ENCODE measurements at places on chromosomes 7 and 10. TPM values are rescaled to one million over a fixed set of nuclear protein-coding genes. Genes with fewer than 3 reads are reported as not detected.

GRCh38 chr7:98334081-98334480 is 52.6 kb downstream of the BRI3 start:
- no peak overlapping the region for H3K4me3 ChIP-seq
- no peaks in the 10 kb centered on the region for H3K4me1 ChIP-seq
- H3K36me3 ChIP-seq, result no peaks in the 10 kb centered on the region
- no peaks in the 10 kb centered on the region for H3K27me3 ChIP-seq

- no peaks in the 10 kb centered on the region for H3K36me3 ChIP-seq
- H3K4me3 ChIP-seq, result no peak overlapping the region
- H3K27me3 ChIP-seq, result no peaks in the 10 kb centered on the region
- no peaks in the 10 kb centered on the region for H3K4me1 ChIP-seq
- no peak for DNase-seq
These were observed 67.4 kb downstream of the FOXP2 start for GRCh38 chr7:114481999-114482398.

- H3K4me1 ChIP-seq, result no peaks in the 10 kb centered on the region
- H3K27ac ChIP-seq, result no peak overlapping the region
- no peaks in the 10 kb centered on the region for H3K27me3 ChIP-seq
- DNase-seq, result no peak
- no peak overlapping the region for H3K4me3 ChIP-seq
These were observed 115.9 kb downstream of the MALRD1 start for GRCh38 chr10:19164461-19164860.

- H3K4me3 ChIP-seq, result no peak overlapping the region
- H3K4me1 ChIP-seq, result no peaks in the 10 kb centered on the region
- no peak overlapping the region for H3K27ac ChIP-seq
- no peaks in the 10 kb centered on the region for H3K36me3 ChIP-seq
These were observed 247.6 kb downstream of the CCDC7 start for GRCh38 chr10:32693441-32693979.

- no peaks in the 10 kb centered on the region for H3K36me3 ChIP-seq
- no peaks in the 10 kb centered on the region for H3K4me1 ChIP-seq
- no peaks in the 10 kb centered on the region for H3K27me3 ChIP-seq
- H3K4me3 ChIP-seq, result no peak overlapping the region
- H3K27ac ChIP-seq, result no peak overlapping the region
- no peak for DNase-seq
These were observed 20.0 kb downstream of the SMKR1 start for GRCh38 chr7:129522088-129522970.

DNA sequence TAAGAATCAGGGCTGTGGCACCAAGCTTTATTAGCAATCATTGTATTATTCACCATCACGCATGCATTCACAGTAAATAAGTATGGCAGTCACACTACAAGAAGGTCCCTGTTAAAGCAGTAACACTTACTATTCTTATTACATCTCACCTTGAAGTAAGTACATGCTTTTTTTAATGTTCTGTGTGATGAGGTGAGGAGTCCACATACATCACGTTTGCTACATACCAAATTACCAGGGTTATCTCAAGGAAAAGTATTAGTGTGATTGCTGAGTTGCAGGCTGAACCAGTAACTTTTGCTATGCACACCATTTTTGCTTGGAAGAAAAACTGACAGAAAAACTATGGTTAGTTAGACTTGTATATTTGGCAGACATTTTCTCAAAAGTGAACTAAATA is 24.7 kb downstream of the CPA1 start:
- H3K4me3 ChIP-seq, result no peak overlapping the region
- no peak overlapping the region for H3K27ac ChIP-seq
- DNase-seq, result no peak
- H3K27me3 ChIP-seq, result no peaks in the 10 kb centered on the region

DNA sequence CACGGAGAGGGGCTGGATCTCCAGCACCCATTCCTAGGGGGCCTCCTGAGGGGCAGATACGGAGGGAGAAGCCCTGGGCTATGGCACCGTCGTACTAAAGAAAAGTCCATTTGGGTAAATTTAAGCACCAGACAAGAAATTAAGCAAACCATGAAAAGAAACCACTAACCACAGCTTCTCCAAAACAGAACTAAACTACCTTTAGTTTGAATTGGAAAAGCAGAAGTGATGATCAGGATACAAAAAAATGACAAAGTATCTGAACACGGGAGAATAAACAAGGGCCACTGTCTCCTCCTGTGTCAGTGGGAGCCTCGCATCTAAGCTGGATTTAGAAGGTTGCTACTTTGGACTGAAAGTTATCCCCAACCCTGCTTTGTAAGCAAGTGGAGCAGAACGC is 69.1 kb downstream of the DIP2C start:
- H3K27ac ChIP-seq, result peak overlapping the region; percentile 19
- no peak overlapping the region for H3K4me3 ChIP-seq
- peaks cover 88% of the 10 kb centered on the region for H3K4me1 ChIP-seq
- no peak for DNase-seq
- H3K27me3 ChIP-seq, result no peaks in the 10 kb centered on the region

DNA sequence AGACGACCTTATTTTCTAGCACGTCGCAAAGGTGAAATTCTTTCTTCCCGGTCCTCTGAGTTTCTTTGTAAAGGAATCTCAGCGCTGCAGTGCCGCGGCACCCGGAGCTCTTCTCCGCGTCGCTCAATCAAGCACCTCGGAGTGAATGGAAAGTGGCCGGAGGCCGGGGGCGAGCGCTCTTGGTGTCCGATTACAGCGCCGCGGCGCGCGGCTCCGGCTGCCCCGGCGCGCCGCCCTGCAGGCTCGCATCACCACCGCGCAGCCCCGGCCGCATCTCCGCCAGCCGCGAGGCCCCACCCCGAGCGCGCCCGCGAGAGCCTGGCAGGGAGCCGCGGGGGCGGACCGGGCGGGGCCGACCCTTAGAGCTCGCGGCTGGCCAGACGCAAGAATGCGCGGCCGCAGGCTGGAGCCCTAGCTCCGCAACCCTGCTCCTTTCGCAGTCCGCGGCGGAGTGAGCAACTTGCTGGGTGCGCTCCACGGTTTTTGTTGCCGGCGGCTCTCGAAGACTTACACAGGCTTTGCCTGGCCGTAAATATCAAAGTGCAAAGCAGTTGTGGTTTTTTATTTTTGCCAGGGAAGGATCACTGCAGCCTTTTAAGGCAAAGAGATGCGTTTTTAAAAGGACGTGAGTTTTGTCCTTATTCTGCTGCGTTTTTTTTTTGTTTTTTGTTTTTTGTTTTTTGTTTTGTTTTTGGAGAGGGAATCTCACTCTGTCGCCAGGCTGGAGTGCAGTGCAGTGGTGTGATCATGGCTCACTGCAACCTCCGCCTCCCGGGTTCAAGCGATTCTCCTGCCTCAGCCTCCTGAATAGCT is at the start of gene SEMA3C:
Gene SEMA3C, minus strand, starts transcription at position 143 of the 813 bp plus-strand sequence. CDS start 2,270 bp downstream, outside the sequence.
- peak within 1 kb of the TSS; percentile 67 for H3K4me3 ChIP-seq
- H3K36me3 ChIP-seq, result no peaks in the 10 kb centered on the region
- H3K27me3 ChIP-seq, result peaks cover 5% of the 10 kb centered on the region

- no peaks in the 10 kb centered on the region for H3K27me3 ChIP-seq
- peaks cover 100% of the 10 kb centered on the region for H3K36me3 ChIP-seq
- DNase-seq, result no peak
- H3K27ac ChIP-seq, result no peak overlapping the region
- no peak overlapping the region for H3K4me3 ChIP-seq
These were observed 10.7 kb downstream of the CUTC start for GRCh38 chr10:99742701-99743100.

DNA sequence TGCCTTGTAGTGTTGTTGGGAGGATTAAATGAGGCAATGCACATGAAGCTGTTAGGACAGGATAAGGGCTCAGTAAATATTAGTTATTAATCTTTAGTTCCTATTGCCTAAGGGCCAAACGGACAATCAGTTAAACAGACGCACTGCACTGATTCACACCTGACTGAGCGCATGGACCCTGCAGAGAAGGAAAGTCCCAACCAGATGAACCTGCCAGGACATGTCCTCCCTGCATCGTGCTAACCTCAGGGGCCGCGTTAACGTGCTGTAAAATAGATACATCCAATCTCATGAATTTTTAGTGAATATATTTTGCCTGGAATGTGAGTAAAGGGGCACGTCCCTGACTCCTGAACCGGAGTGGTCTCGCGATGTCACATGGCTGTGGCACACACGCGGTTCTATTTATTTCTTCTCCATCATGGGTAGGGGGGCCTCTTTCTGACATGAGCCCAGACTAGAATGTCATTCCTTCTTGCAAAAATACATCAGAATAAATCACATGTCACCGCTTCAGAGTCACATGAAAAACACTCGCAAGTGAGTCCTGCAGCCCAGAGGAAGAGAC is 12.3 kb downstream of the ADARB2 start:
- DNase-seq, result no peak
- no peak overlapping the region for H3K4me3 ChIP-seq
- no peak overlapping the region for H3K27ac ChIP-seq
- H3K27me3 ChIP-seq, result no peaks in the 10 kb centered on the region
- H3K36me3 ChIP-seq, result no peaks in the 10 kb centered on the region
- no peaks in the 10 kb centered on the region for H3K4me1 ChIP-seq

- H3K36me3 ChIP-seq, result no peaks in the 10 kb centered on the region
- H3K27ac ChIP-seq, result peak overlapping the region; percentile 56
- H3K27me3 ChIP-seq, result no peaks in the 10 kb centered on the region
- DNase-seq, result no peak
These were observed 18.4 kb upstream of the MET start for GRCh38 chr7:116653646-116654045.

- no peak overlapping the region for H3K4me3 ChIP-seq
- DNase-seq, result no peak
These were observed 109.2 kb upstream of the TRIM24 start for GRCh38 chr7:138350701-138351357.

- H3K27me3 ChIP-seq, result no peaks in the 10 kb centered on the region
- H3K36me3 ChIP-seq, result no peaks in the 10 kb centered on the region
- H3K4me3 ChIP-seq, result no peak overlapping the region
- H3K27ac ChIP-seq, result peak overlapping the region; percentile 19
- peaks cover 40% of the 10 kb centered on the region for H3K4me1 ChIP-seq
These were observed 29.0 kb upstream of the HSPA12A start for GRCh38 chr10:116771101-116771958.

GRCh38 chr10:119360181-119360921 is 153.0 kb downstream of the GRK5 start:
- peak overlapping the region; percentile 52 for H3K27ac ChIP-seq
- H3K4me3 ChIP-seq, result no peak overlapping the region
- no peak for DNase-seq
- no peaks in the 10 kb centered on the region for H3K36me3 ChIP-seq

Gene TMEM229A
- total RNA-seq, result not detected

Gene SPDYE16
- total RNA-seq, result not detected

Gene HOXA5
- 6.3 TPM for total RNA-seq

Gene OR9A2
- total RNA-seq, result not detected

Gene PRLHR
- not detected for total RNA-seq

Gene TAS2R4
- total RNA-seq, result 0.18 TPM
